Effector memory CD4-positive, alpha-beta T cell (primary cell): ENCODE measurements at places on chromosomes 4 and X.

DNA sequence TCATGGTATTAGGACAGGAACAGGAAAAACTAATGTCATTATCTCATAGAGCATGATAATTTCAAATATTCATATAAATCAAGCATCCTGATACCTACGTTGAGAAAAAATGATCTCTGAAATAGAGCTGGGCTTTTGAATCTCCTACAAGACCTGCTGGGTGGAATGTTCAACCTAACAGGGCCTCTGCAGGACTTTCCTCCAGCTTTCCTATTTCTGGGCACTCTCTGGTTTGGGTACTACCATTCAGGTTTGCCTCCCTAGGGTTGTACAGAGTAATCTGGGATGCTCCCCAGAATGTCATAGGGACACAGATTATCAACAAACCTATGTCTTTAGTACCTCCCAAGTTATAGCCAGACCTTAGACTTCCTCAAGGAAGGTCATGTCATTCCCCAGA lies 108.9 kb downstream of the CDS1 start:
- DNase-seq = no peak

GRCh38 chr4:152682143-152682941 lies 2.5 kb upstream of the TMEM154 start:
- DNase-seq = no peak

DNA sequence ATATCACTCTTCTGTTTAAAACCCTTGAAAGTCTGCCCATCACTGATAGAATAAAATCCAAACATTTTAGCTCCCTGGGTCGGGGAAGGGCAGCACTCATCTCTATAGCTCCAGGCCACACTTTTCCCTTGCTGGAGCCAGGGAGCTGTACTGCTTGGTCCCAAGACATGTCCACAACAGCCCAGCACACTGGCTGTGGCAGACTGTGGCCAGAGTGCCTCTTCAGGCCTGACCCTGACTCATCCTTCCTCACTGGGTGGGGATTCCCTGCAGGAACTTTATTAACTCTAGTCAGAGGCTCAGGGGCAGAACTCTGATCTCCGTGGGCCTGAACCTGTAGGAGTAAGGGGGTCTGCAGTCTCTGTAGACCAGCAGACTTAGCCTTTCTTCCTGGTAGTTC lies 69.8 kb upstream of the CAPN6 start:
- DNase-seq = no peak

GRCh38 chr4:184479516-184479950 lies 5.2 kb upstream of the IRF2 start:
- DNase-seq = no peak

DNA sequence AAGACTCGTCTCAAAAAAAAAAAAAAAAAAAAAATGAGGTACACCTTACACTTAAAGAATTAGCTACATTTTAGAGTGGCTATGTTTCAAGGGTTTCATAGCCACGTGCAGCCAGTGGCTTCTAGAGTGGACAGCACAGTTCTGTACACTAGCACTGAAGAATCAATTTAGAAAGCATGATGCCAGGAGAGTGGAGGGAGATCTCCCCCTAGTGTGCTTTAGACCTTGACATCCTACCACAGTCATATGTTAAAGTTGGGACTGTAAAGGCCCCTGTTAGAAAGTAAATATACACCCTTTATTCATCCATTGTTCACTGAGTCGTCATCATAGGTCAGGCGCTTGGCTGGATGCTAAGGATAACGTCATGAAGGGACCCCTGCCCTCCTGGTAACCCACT lies 179.4 kb downstream of the QDPR start:
- no peak for DNase-seq

- no peak for DNase-seq
Measured at GRCh38 chr4:72463724-72464123, 105.3 kb downstream of the ADAMTS3 start.

DNA sequence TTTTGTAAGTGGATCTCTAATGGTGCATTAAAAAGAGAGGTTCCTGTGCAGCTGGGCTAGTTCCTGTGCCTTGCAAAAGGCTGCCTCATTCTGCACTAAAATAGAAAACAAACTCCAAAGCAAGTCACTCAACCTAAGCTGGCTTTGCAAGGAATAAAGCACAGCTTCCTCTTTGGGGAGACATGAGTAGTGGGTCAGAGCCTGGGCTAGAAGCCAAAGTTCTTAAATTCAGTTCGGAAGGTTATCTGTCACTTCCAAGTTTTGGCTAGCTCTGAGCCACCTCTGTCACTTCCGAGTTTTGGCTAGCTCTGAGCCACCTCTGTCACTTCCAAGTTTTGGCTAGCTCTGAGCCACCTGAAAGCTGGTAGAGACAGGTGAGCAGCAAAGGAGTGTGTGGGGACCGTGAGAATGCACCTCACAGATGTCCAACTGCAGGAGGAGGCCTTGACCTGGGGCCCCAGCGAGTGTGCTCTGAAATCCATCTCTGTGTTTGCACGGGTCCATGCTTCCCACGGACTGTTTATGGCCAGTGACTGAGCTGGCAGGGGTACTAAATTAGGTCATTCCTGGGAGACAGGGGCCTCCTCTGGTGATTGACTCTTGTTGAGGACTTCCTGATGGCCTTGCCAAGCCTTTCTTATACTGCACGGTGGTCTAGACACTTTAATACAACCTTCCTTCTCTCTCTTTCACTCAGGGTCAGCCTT lies 36.4 kb upstream of the MAMLD1 start:
- DNase-seq = no peak

DNA sequence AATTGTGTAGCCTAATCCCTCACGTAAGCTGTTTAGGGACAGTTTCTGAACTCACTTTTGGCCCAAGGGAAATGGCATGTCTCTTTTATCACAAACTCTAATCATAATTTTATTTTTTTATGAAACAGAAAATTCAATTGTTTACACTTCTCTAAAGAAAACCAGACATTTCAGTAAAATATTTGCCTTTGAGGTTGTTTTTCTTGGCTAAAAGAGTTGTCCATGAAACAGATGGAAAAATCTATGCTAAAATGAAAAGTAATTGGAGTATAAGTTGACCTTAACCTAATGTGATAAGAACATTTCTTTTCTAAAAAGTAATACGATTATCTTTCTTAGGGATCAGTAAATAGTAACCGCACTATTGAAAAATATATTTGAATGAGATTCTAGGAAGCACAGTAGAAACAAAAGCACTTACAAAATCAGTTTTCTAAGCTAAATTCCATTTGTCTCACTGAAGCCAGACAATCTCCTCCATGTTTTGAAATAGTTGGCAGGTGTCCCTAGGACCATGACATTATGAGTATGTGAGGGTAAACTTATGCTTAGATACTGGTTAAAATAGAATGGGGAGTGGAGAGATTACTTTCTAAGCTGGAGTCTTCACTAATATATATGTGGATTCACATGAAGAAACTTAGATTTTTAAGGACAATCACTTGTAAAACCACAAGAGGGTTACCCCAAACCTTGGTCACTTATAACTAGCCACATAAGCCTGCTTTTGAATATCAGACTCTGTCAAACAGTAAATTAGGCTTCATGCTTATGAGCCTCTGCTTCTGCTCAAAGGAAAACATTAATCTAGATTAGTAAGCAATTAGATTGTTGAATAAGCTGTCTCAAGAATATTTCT lies 20.1 kb upstream of the TET2 start:
- no peak for DNase-seq

- DNase-seq = no peak
Measured at GRCh38 chr4:35970366-35970960, 273.9 kb downstream of the ARAP2 start.

- DNase-seq = no peak
Measured at GRCh38 chr4:119020158-119020557, 115.5 kb upstream of the MYOZ2 start.
